ENCODE measurements at places on chromosomes 1 and 21.

DNA sequence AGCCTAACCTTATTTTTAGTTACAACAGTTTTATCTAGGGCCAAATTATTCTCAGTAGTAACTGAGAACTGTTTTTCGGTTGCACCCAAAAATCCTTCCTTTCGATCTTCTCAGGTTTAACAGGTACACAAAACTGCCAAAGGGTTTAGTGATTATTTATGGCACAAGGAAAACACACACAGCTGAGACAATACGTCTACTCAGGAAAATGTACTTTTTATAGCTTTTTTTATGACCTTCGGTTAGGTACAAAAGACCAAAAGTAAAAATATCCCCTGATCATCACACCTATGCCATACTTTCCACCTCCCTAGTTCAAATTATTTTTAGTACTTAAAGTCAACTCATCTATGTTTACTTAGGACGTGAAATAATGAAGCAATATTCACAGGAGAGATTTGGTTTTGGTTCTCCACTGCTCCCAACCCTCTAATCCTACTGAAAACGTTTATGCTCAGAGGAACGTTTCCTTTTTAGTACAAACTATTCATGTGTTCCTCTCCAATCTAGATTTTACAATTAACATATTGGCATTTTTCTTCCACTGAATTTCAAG is 48.7 kb downstream of the TTLL7 start:
- DNase-seq, result no peak

- DNase-seq, result no peak
These were observed 33.1 kb upstream of the ZNF644 start for GRCh38 chr1:91054780-91055481.

DNA sequence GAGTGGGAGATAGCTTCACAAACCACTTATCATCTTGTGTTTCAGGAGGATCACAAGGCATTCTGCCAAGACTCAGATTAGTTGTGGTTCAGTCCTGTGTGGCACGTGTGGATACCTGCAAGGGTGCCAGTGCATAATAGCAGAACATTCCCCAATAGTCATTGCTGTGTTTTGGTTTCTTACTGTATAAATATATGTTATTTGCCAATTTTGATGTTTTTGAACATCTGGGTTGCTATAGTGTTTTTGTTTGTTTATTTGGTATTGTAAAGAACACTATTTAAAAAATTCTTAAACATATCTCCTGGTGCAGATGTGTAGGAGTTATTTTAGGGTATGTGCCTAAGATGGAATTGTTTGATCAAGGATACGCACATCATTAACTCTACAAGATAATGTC is 5.4 kb upstream of the NTMT2 start:
- DNase-seq, result no peak

GRCh38 chr1:158685085-158685484 is 1.4 kb downstream of the SPTA1 start:
- DNase-seq, result no peak

DNA sequence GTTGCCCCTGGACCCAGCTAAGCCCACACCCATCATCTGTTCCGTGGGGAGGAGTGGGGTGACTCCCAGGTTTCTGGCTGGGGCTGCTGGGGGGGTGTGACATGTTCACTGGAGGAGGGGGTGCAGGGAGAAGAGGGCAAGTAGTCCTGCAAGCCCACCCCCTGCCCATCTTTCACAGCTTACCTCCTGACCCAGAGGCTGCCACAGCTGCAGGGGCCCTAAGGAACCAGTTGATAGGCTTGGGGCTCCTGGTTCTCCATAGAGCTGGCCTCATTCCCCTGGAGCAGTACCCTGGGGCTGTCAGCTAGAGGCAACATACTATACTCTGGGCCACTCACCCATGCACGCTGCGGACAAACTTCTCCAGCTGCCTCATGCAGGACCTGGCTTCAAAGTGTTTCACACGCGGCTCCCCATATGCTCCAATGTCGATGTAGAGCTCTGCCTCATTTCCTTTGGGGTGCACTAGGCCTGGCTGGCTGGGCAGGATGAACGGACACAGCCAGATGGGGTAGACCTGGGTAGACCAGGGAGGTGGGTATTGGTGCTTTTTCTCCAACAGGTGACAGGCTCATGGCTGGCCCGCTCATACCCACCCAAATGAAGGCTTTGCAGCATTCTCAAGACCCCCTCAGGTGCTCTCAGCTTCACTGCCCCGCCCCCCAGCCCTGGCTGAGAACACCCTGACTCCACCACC is 33.8 kb downstream of the DHCR24 start:
- no peak for DNase-seq

- no peak for DNase-seq
These were observed 156.7 kb downstream of the BRINP3 start for GRCh38 chr1:190320952-190321351.

DNA sequence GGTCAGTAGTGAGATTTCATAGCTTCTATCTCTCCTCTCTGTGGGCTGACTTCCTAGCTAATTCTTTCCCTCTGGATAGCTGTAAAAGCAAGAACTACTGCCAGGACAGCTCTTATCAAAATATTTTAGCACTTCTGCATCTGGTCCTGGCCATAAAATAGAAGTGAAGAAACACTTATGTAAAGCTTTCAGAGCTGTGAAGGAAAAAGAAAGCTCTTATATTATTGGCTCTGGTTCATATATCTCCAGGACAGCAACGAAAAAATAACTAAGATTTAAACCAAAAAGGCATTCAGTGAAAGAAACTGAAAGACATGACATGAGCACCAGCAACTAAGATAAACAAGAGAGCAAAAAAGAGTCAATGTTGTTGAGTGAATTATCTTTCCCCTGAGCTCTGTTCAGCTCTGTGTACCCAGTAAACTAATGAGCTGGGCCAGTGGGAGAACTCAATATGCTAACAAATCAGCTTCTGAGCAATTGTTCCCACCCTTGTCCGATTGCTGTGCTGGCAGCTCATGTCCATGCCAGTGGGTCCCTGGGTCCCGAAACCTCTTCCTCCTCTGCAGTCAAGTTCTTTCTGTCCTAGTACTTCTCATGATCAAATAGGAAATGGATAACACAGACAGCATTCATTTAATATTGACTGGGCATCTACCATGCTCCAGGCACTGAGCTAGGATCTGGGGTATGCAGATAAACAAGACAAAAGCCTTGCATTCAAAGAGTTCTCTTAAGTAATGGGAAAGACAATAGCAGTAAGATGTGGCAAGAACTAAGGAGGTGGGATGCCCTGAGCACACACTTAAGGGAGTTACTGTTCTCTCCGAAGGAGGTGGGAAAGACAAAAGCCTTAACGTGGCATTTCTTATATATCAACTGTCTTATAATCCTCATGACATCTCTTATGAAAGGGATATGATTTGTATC is 45.3 kb upstream of the MAN1A2 start:
- DNase-seq, result no peak

- no peak for DNase-seq
These were observed 10.5 kb upstream of the ARF1 start for GRCh38 chr1:228071839-228072657.

GRCh38 chr21:32102426-32102825 is 176.4 kb downstream of the MIS18A start:
- DNase-seq, result no peak

DNA sequence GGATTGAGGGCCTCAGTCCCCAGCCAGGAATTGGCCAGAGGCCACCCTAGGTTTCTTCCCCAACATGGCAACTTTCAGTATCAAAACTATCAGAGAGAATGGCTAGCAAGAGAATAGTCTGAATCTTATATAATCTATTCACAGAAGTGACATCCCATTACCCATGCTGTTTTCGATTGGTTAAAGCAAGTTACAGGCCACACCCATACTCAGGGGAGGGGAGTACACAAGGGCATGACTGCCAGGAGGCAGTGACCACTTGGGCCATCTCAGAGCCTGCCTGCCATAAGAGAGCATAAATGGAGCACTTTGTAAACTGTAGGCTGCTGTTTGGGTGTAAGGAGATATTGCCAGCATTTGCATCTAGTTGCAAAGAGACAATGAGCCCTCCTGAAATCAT is 65.4 kb downstream of the FAM163A start:
- no peak for DNase-seq

GRCh38 chr21:19326531-19327319 is 923.1 kb upstream of the TMPRSS15 start:
- no peak for DNase-seq

DNA sequence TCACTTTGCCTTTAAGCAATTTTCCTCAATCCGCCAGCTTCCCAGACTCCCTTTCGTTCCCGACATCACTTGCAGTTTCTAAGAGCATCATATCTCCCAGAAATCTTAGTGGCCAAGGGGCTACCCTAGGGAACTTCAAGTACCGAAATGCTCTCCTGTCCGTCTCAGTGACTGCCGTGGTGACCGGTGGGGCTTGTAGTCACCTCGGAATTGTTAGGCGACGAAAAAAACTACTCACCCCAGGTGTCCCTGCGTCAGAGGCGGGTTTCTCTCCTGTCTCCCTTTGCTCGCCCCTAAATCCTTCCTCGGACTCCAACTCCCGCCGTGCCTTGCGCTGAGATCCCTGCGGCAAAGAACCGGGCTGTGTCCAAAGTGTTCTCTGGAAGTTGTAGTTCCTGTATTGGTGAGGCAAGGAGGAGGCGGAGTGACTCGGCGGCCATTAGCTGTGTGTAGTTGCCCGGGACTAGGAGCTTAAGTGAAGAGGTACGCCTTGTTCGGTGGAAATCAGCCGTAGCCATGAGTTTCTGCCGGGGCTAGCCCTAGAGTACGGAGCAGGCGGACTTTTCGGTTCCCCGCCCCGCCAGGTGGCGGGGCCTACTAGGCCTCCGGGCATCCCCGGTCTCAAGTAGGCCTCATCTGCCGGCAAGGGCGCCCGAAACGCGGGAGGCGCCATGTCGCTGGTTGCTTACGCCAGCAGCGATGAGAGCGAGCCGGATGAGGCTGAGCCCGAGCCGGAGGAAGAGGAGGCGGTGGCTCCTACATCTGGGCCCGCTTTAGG is at the start of gene PRCC:
Gene PRCC (plus strand): TSS at position 435 of the 778 bp plus-strand sequence. CDS start 237 bp downstream, at position 672.
- DNase-seq, result peak; percentile 97

DNA sequence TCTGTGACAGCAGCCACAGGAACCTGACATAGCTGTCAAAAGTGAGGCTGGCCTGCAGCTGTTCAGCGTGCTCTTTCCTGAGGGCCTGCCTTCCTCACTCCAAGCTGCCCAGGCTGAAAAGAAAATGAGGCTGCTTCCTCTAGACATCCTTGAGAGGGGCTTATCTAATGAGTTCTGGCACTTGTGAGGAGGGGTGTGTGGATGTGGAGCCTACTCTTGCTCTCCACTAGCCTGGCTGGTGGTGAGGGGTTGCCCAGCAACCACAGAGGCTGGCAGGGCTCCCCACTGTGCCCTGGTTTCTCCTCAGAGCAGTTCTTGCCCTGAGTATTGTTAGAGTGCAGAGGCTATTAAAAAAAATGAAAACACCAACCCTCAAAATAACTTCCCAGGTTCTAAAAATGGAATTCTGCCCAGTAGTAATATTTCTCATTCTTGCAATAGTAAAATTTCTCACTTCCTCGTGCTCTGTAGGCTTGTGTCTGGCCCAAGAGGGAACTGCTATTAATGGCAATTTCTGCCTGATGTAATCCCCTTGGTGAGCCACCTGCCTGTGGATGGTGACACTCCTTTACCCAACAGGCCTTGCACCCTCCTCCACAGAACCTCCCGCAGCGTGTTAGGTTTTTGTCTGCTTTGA is 52.6 kb upstream of the EPS8L3 start:
- DNase-seq, result no peak

DNA sequence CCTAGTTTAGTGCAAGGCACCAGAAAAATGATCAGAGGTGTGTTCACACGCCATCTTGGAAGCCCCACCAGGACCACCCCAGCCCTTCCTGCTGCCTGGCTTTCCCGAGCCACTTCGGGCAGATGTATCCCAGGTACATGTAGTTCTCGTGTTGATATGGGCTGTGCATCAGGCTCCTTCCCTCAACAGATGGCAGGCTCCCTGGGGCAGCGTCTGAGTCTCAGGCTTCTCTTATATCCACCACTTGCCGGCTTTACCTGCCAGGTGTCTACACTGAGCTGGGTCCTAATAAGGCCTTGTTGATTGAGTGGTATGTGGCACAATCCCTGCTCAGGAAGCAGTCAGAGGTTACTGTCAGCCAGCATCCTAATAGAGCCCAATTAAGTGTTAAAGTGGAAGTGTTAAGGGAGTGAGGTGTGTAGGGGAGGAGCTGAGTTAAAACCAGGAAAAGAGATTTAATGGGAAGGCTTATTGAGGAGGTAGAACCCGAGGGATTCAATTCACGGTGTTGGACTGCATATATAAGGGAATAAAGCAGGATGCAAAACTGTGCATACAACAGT is 8.5 kb downstream of the GPA33 start:
- no peak for DNase-seq

- DNase-seq, result no peak
These were observed 7.2 kb downstream of the MTARC2 start for GRCh38 chr1:220755309-220755708.

GRCh38 chr1:8731162-8731561 is 86.3 kb downstream of the RERE start:
- DNase-seq, result no peak

GRCh38 chr1:117106478-117106877 is 15.1 kb downstream of the TRIM45 start:
- no peak for DNase-seq

GRCh38 chr1:246632281-246633168 is 66.3 kb downstream of the CNST start:
- DNase-seq, result no peak

- DNase-seq, result no peak
These were observed 21.5 kb downstream of the RAP1GAP start for GRCh38 chr1:21647431-21648351.

GRCh38 chr1:81517987-81518386 is 282.7 kb upstream of the ADGRL2 start:
- DNase-seq, result no peak

DNA sequence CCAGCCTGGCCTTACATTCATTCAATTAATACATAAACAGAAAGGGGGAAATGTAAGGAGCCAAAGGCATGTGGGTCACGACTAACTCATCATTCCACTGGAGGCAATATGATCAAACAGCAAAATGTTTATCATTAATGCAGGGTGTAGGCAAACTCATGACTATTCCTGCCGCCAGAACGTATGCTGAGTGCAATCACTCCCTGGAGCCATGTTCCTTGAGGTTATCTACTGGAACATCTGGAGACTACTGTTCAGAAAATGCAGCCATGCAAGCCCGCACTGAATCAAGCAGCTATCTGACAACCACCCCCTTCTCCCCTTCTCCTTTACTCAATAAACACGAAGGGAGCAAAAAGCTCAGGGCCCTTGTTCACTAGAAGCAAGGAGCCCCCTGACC is 267.6 kb downstream of the COL11A1 start:
- DNase-seq, result no peak

DNA sequence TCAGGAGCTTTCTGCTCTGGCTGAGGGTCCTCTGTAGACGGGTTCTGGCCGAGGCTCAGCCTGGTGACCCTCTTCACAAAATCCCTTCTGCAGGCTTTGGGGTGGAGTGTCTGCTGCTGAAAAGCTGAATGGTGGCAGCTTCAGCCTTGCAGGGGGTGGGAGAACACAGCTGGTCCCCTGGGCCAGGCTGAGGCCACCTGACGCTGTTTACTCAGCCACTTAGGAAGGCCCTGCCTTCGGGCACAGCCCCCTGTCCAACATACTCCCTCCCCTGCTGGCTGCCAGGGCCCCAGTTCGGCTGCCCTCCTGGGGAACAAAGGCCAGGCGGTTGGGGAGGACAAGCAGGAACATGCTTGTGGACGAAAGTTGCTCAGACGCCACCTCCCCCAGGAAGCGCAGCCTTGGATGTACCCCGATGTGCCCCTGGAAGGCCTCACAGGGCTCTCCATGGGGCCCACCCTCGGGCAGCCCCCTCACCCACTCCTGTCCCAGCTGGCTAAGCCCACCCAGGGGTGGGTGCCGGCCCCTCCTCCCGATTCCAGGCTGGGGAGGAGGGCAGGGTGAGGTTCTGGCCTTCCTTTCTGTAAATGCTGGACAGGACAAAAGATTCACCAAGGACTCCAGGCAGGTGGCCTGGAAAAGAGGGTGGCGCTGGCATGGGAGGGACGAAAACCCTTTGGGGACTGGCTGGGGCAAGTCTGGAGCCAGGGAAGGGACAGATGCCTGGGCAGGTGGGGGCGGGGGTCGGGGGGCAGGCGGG is at the start of gene ANKRD65:
Gene ANKRD65 (minus strand): TSS at position 130 of the 760 bp plus-strand sequence. CDS start 271 bp downstream, outside the sequence.
- DNase-seq, result no peak

Measured in ovary (tissue), 10 donors.